ENCODE measurements at places on chromosomes 16 and 17. TPM values are rescaled to one million over a fixed set of nuclear protein-coding genes. Genes with fewer than 3 reads are reported as not detected.

- DNase-seq: peak; percentile 54
Measured at GRCh38 chr16:3058139-3059030, 7.1 kb upstream of the IL32 start.

- DNase-seq: no peak
Measured at GRCh38 chr17:356671-357434, 4.2 kb upstream of the RPH3AL start.

- no peak for DNase-seq
Measured at GRCh38 chr16:57563761-57564160, 21.3 kb downstream of the ADGRG5 start.

DHRS7C gene
- not detected for total RNA-seq

Data from dermis blood vessel endothelial cell (primary cell).